ENCODE measurements at places on chromosomes 4 and X.
A peak's percentile ranks its signal among the peaks of the same experiment; 100 is the strongest.

DNA sequence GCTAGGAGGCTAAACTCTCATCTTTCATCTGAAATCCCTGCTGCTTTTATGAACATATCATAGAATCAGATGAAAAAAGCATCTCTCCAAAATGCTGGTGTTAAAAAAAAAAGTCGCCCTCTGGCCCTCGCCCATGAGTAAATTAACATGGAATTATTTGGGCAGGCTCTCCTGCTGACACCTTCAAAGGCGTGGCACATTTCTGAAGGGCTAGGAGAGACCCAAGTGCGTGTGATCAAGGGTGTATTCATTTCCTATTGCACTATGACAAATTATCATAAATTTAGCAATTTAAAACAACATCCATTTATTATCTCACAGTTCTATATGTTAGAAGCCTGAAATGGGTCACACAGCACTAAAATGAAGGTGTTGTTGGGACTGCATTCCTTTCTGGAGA, 5.1 kb downstream of the ANXA3 start:
- DNase-seq = no peak

DNA sequence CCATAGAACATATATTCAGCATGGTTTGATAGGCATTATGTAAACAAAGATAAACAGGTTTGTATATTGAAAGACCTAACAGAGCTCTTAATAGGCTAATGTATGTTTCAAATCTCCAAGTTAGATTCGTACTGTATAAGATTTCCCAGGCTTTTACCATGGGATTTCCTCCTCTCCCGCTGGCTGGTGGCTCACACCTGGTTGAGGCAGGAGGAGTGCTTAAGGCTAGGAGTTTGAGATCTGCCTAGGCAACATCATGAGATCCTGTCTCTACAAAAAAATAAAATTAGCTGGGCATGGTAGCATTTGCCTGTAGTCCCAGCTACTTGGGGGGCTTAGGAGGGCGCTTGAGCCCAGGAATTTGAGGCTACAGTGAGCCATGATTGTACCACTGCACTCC, 5.4 kb downstream of the CPE start:
- no peak for DNase-seq

DNA sequence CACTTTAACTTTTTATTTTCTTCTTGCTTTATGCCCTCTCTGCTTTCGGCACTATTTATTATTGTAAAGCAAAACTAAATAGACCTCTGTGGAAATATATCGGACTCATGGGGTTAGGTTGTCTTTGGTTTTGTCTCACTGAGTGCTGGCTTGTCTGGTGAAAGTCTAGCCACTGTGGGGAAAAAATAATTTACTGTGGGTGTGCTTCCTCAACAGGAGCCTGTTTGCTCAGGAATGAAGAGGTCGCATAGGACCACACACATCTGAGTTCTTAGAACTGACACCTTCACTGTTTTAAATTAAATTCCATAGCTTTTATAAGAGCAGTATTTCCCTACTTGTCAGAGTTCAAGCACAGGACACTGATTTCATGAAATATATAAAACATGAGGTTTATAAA, 103.0 kb upstream of the BMPR1B start:
- DNase-seq = no peak

- DNase-seq = no peak
Observed at GRCh38 chr4:185965426-185966384, 103.3 kb upstream of the TLR3 start.

- DNase-seq = no peak
Observed at GRCh38 chrX:39017077-39017476, 215.8 kb downstream of the MID1IP1 start.

DNA sequence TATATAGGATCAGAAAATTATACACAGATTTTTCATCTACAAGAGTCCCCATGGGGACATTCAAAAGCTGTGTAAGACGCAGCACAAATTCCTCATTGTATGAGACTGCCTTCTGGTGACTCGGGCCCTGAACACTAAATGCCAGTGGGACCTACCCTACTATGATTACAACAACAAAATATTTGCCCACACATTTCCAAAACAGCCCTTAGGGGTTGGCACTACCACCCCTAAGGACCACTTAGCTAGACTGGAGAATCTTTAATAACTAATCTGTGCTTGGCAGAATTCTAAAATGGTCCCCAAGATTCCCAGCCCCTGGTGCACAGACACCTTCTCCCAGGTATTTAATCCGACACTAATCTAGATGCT, 29.1 kb downstream of the UCHL1 start:
- DNase-seq = no peak

DNA sequence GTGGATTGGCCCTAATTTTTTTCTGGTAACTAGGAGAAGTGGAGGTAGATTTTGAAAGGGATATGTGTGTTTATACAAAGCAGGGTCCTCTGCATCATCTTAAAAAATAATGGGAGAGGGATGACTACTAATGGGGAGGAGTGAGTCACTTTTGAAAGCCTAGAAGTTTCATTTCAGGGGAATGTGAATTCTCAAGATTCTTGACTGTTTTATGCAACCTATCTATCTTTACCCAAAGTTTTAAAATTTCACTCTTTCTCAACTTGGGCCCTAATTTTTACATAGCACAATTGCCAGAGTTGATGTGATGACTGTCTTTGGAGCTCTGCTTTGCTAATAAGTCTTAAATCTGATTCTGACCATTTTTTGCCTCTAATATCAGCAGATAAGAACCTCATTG, 445.2 kb downstream of the GRXCR1 start:
- DNase-seq = no peak

DNA sequence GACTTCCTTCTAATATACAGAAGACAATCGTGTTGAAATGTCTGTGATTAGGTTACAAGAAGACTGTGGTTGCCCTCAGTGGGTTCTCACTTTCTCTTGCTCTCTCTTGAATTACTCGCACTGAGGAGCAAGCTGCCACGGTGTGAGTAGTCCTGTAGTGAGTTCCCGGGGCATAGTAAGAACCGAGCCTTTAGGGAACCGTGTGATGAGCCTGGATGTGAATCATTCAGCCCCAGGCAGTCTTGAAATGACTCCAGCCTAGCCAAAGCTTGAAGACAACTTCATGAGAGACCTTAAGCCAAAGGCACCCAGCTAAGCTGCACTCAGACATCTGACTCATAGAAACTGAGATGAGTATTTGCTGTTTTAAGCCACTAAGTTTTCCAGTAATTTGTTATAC, 292.7 kb downstream of the SPOCK3 start:
- peak; percentile 33 for DNase-seq

DNA sequence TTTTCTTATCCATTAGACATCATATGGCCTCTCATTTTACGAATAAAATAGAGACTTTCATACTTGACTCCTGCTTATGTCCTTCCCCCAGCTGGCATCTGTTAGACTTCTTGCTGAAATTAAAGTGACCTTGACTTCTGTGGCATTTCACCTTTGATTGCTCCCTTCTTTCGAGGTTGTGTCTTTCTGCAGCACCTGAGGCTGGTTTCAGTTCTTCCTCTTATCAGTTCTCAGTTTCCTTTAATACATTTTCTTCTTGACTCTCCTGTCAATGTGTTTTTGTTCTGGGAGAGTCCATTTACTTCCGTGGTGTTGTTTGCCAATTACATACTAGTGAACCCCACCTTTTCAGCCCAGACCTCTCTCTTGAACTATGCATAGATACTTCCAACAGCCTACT, 81.6 kb downstream of the RBPJ start:
- no peak for DNase-seq

- DNase-seq = no peak
Observed at GRCh38 chr4:107806196-107806595, 18.5 kb upstream of the SGMS2 start.

GRCh38 chr4:121217351-121217750, 53.2 kb upstream of the TNIP3 start:
- no peak for DNase-seq

DNA sequence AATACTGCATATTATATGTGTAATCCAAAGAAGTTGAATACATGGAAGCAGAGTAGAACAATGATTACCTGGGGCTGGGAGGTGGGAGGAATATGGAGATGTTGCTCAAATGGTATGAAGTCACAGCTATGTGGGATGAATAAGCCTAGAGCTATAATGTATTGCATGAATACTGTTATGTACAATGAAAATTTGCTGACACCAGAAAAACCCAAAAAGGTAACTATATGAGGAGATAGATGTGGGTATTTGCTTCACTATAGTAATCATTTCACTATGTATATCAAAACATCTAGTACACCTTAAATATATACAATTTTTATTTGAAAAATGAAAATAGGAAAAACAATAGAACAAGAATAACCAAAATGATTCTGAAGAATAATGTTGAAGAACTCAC, 11.2 kb downstream of the PAGE3 start:
- no peak for DNase-seq

GRCh38 chr4:78197947-78198346, 140.8 kb downstream of the FRAS1 start:
- DNase-seq = no peak

DNA sequence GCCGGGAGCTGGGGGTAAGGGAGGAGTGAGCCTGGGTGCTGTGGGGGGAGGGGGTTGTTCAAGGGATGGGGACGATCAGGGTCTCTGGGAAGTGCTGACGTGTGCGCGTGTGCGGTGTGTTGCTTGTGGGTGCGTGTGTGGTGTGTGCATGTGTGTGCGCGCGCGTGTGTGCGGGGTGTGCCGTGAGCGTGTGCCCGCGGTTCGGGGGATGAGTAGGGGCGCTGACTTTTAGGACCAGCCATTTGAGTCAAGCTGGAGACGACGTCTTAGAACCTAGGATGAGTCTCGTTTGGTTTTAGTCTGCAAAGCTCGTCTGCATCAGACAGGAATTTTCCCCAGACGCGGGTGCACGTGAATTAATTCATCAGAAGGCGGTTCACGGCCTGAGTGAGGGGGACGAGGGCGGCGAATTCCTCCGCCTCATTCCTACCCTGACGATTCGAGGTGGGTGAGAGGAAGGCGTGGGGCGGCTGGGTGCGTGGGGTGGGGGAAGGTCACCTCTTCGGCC, 950 bp upstream of the TMEM271 start:
- no peak for DNase-seq

DNA sequence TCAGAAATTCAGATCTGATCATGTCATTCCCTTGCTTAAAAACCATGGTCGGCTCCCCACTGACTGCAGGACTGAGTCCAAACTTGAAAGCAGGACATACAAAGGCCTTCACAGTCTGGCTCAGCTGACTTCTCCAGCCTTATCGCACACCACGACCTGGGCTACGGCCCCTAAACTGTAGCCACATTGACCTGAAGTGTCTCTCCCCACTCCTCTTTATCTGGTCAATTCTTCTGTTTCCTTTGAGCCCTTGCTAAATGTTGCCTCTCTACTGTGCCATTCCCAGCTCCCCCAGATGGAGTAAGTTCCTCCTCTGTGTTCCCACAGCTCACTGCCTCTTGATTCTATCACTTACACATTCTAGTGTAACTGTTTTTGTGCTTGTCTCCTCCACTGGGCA, 60.5 kb upstream of the CITED1 start:
- DNase-seq = no peak

- DNase-seq = no peak
Observed at GRCh38 chrX:47321386-47321785, 49.0 kb upstream of the ZNF157 start.

Measured in activated CD4-positive, alpha-beta memory T cell treated with anti-CD3 and anti-CD28 coated beads for 36 hours (primary cell).